ENCODE measurements at places on chromosomes 7 and 10.

DNA sequence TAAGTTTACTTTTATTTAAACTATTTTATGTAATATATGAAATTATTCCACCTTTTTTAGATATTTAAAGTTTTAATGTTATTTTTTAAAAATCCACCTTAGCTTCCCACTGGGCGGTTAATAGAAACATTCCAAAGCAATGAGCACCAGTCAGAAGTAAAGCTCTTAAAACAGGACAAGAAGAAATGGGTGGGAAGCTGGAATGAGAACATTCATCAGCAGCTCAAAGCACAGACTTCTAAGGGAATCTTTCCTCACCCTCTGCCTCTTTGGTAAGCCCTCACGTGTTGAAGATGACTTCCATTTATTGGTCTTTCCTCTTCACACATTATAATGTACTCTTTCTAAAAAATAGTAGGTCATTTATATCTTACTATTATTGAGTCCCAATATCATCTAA is 3.1 kb downstream of the AGMO start:
- DNase-seq = no peak

GRCh38 chr10:70352401-70353097 is 29.9 kb downstream of the LRRC20 start:
- no peak for DNase-seq

GRCh38 chr10:123463698-123464097 is 202.5 kb upstream of the GPR26 start:
- DNase-seq = no peak

GRCh38 chr10:17273403-17273802 is 45.4 kb downstream of the VIM start:
- DNase-seq = no peak

DNA sequence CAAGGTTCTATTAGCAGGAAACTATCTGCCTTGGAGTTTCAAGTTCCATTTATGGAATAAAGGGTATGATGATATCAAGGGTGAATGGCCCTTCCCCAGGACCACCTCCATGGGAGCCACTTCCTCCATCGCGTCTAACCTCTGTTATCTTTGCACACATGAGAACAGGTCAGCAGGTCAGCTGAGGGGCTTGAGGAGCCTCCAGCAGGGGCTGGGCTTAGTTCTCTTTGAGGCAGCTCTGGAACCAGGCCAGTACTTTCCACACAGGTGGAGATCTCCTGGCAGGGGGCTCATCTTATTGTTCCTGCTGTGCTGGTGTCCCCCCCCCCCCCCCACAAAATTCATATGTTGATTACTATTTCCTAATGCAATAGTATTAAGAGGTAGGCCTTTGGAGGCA is 472.2 kb upstream of the ZMIZ1 start:
- no peak for DNase-seq

DNA sequence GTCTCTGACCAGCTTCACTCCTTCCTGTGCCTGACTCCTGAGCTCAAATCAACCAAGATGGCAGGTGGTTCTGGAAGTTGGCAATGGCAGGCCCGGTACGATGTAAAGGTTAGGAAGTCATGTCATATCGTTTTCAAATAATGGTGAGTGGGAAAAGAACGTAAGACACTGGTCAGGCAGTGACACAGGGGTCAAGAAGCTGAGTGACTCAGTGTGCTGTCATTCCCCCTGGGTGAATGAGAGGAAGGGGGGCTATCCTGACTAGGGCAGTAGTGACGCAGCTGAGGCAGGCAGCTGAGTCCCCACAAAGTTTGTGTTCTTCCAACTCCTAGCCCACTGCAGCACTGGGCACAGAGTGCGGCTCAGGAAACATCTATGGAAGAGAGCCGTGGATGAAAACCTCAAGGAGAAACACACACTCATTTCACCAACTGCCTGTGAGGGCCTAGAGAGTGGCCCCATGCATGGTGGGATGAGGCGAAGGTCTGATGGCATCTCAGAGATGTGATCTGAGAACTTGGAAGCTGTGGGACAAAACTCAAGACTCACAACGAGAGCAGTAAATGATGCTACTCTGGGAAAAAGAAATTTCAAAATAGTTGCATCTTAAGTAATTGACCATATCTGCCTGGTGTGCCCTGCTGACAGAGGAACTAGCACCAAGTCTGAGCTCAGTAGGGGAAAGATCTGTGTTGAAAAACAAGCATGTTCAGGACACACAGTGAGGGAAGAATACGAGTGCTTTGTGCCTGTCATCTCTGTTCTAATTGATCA is 23.2 kb downstream of the CREB3L2 start:
- no peak for DNase-seq

DNA sequence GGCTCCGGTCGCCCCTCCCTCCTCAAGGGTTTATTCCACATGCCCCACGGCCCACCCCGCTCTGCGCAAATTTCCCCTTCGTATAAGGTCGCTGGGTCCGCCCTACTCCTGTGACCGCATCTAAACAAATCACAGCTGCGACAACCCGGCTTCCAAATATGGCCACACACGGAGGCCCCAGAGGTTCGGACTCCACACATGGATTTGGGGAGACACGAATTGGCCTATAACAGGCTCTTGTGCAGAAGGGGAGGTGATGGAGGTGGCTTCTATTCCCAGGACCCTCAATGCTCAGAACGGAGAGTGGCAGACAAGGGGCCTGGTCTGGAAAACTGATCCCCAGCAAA is 90.1 kb downstream of the FOXL3 start:
- DNase-seq = no peak

DNA sequence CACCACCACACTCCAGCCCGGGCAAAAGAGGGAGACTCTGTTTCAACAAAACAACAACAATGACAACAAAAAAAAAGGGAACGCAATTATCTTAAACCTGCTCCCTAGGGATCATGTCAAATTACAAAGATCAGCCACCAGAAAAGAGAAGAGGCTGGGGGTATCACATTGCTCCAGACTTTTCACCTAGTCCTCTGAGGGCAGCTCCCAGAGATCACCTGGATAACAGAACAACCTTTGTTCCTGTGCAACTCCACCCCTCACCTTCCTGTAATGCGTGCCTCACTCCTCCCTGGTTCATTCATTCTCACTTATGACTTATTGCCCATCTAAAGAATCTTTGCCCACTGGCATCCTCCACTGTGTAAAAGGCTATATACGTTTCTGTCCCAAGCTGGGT is 31.8 kb downstream of the SVOPL start:
- no peak for DNase-seq

GRCh38 chr7:1475393-1475792 is 16.1 kb upstream of the MICALL2 start:
- DNase-seq = no peak
